ENCODE measurements at places on chromosomes 13 and 19.

- no peak for DNase-seq
Measured at GRCh38 chr13:97559981-97560380, 126.0 kb downstream of the RAP2A start.

DNA sequence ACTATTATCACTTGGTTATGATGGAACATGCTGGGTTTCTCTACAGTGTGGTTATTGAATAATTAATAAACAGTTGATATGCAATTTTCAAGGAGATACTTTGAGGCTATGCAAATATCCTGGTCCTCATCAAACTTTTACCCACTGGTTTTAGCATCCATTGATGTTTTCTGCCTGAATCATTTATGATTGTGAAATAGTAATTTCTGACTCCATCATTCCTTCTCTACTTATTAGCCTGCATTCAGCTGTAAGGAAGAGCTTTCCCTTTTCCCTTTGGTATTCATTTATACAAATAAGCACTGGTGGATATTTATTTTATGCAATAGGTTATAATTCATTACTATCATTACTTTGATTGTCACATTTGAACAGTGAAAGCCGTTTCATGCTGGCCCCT lies 13.9 kb upstream of the DNAJC15 start:
- no peak for DNase-seq

DNA sequence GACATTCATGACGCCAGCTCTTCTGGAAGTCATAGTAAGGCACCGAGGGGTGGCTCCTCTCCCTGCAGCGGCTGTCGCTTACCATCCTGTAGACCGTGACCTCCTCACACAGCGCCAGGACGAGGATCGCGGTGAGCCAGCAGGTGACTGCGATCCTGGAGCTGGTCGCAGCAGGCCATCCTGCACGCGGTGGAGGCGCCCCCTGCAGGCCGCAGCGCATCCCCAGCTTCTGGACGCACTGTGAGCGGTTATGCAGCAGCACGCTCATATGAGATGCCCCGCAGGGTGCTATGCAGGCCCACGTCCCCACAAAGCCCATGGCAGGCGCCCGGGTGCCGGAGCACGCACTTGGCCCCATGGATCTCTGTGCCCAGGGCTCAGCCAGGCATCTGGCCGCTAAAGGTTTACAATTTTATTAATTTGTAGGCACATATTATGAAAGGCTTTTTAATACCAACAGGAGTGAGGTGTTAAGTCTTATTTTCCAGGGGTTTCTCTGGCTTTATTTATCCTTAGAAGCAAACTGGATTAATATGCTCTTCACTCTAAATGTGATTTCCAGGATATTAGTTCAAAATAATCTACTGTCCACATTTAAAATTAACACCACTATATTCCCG lies 35.6 kb upstream of the PSPC1 start:
- DNase-seq = peak; percentile 52

DNA sequence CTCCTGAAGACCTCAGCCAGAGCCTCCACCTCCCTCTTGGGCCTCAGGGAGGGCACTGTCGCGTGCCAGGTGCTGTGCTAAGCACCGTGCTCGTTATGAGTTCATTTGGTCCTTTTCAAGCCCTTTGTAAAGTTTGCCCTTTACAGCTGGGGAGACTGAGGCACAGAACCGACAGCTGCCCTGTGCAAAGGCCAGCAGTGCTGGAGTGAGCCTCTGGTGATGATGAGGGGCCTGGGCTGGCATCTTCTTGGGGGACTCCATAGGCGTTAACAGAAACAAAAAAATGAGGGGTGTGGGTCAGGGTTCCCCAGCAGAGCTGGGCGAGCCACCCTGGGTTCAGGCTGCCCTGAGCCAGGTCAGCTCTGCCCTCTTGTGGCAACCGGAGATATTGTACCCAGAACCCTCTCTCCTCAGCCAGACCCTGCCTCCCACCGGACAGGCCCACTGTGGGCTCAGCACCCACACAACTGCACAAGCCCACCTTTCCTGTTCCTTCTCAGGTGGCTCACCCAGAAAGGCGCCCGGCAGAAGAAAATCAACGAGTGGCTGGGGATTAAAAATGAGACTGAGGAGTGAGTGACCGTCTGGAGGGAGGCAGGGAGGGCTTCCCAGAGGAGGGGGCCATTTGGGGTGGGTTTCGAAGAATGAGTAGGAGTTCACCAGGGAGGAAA lies 5.5 kb upstream of the IFI30 start:
- DNase-seq = peak; percentile 68

Measured in BE2C (cell line).